ENCODE measurements at places on chromosomes 1 and 21.

DNA sequence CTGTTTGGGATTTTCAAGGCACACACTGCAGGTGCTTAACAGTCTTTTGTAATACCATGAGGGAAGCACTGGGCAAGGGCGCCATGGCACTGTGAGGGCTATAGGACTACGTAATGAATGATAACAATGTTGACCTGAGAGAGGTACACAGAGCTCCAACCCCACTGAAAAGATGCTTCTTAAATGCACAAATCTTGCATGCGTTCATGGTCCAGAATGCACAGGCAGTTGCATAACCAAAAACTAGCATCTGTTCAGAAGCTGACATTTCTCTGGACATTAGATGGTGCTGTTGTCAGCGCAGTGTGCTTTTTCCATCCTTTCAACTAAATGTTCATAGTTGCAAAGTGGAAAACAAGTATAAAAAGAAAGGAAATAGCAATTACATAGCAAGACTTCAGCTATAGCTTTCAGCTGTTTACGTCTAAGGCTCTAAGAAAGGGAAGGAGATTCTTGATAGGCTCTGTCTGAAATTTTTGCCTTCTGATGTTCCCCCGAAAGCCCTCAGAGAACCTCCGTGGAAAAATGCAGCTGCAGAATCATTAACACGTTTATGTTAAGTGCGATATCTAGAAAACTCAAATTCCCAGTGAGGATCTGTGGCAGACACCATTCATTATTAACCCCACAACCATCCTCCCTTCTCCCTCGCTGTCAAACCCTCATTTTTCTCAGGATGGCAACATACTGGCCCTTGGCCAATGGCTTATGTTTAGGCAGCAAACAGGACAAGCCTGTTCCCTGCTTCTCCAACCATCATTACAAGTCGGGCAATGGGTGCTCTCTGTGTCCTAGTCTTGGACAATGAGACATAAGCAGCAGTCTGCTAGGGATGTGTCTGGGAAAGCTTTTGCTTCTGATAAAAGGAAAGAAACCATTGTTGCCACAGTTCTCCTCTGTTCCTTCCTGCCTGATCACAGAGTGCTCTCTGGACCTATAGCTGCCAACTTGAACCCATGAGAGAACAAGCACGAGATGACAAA is 8.2 kb upstream of the TARBP1 start:
- peak; percentile 70 for DNase-seq

GRCh38 chr1:34603594-34603993 is 151.3 kb upstream of the GJB5 start:
- DNase-seq, result no peak

DNA sequence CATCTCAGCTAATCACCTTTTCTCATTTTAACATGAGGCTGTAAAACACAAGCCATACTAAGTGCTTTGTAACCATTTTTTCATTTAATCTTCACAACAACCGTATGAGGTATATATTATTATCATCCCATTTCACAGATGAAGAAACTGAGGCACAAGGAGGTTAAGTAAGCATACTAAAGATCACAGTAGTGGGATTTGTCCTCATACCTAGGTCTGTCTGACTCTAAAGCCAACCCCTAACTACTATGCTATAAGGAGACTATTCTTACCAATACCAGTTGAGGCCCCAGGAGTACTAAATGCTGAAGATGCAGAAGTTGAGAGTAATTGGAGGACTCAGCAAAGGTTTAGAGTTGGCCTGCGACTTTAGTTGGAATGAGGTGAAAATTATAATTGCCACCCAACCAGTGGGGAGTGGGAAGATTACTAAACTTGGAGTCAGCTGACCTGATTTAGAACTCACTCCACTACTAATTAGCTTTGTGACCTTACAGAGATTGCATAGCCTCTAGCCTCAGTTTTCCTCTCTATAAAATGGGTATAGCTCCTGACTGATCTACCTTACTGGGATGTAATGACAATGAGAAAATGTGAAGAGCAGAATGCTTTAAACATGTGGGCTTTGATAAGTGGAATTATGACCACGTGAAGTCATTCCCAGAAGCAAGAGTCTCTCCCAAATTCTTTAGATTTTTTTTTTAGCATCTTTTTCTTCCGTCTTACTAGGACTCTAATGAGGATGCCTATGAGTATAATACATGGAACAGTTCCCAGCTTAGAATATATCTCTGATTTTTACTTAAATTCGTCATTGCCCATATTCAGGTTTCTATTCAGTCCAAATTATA is 85.8 kb upstream of the IPO9 start:
- DNase-seq, result no peak

DNA sequence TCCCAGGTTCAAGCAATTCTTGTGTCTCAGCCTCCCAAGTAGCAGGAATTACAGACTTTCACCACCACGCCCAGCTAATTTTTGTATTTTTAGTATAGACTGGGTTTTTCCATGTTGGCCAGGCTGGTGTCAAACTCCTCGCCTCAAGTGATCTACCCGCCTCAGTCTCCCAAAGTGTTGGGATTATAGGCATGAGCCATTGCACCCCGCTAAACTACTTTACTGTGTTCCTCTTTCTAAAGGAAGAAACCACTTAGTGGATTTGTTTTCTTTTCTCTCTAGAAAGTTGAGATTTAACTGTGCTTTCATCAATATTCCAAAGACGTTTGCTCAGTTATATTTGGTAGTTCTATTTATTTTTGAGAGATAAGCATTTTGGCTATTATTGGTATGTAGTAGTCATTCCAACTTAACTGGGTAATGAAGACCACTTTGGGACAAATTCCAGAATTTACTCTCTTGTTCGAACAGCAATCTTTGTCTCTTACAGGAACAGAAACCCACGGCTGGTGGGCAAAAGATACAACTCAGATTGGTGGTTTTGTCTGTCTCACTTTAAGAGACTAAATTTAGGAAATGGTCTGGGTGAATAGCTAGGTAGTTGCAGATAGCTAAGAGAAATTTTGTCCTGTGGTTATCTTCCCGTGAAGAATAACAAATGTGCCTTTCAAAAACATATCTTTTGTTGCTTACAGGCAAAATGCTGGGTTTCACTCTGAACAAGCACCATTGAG is 103.5 kb upstream of the CD55 start:
- DNase-seq, result no peak

GRCh38 chr1:113975211-113975895 is 3.9 kb upstream of the OLFML3 start:
- no peak for DNase-seq

- no peak for DNase-seq
Observed at GRCh38 chr1:89276690-89277089, 4.0 kb upstream of the GBP5 start.

GRCh38 chr1:157098519-157098918 is 1.1 kb downstream of the ETV3L start:
- no peak for DNase-seq

- DNase-seq, result no peak
Observed at GRCh38 chr1:61450454-61450853, 274.5 kb downstream of the TM2D1 start.

DNA sequence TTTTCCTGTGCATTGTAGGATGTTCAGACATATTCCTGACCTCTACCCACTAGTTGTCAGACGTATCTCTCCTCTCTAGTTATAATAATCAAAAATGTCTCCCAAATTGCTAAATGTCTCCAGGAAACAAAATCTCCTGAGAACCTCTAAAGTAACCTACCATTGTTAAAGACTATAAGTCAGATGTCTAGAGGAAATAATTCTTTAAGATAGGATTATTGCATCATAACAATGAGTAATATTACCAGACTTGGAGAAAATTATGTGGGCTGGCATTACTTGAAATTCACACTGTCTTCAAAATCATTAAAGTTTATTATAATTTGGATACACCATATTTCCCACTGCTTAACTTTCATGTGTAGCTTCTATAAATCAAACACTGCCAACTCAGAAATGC is 643.0 kb upstream of the ADGRL2 start:
- no peak for DNase-seq

DNA sequence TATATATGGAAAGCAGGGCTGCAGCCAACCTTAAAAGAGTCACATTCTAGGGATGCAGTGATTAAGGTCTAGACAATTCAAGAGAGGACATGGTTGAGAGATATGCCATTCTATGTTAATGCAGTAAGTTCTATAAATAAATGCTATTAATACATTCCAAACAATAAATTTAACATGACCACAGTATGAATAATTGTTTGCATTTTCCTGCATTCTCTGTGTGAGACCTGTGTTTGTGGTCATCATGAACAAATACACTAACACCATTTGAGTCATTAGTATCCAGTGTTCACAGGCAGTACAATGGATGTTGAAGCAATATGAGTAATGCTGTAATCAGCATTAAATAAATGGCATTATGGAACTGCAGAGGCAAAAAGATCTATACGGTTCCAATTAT is 5.5 kb upstream of the ZRANB2 start:
- DNase-seq, result no peak

GRCh38 chr1:154325583-154326545 is 539 bp downstream of the ATP8B2 start:
- DNase-seq, result no peak

DNA sequence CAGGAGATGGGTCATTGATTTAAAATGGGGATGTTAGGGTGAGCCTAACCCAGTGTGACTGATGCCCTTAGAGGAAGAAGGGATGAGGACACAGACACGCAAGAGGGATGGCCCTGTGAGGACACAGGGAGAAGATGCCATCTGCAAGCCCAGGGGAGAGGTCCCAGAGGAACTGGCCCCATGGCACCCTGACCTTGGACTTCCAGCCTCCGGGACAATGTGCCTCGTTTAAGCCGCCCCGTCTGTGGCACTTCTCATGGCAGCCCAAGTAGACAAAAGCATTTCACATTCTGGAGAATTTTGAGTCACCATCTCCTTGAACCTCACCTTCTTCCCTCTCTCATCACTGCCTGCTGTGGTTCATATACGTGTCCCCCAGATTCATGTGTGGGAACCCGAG is 20.1 kb upstream of the PCBP3 start:
- no peak for DNase-seq
